ENCODE measurements at places on chromosomes 4 and X. TPM values are rescaled to one million over a fixed set of nuclear protein-coding genes. Genes with fewer than 3 reads are reported as not detected.

GRCh38 chr4:14018191-14018853 is 390.8 kb upstream of the BOD1L1 start:
- DNase-seq: no peak

DNA sequence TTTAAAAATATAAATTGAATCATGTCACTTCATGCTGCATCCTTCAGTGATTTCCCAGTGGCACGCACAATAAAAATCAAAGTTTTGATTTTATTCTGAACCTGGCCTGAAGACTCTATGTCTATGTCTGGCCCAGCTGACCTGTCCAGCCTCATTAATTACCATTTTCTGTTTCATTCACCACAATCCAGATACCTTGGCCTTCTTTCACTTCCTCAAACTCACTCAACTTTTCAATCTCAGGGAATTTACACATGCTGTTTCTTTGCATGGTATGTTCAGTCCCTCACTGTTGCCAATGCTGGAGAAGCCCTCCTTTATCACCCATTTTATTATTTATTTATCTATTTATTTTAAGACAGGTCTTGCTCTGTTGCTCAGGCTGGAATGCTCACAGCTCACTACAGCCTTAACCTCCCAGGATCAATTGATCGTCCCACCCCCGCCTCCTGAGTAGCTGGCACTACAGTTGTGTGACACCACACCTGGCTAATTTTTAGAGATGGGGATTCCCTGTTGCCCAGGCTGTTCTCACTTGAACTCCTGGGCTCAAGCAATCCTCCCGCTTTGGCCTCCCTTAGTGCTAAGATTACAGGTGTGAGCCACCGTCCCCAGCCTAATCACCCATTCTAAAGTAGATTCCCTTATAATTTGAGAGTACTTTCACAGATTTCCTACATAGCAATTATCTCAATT is 43.1 kb downstream of the ZGRF1 start:
- no peak for DNase-seq

DNA sequence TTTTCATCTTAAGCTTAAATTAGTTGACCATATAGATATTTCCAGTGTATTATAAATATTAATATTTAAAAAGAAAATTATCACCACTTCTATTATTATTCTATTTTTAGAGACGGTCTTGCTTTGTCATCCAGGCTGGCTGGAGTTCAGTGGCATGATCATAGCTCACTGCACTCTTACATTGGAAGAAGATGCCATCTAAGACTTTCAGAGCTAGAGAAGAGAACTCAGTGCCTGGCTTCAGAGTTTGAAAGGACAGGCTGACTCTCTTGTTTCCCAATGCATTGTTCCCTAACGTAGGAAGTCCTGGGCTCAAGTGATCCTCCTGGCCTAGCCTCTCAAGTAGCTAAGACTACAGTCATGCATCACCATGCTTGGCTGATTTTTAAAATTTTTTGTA is 75.9 kb downstream of the FIP1L1 start:
- no peak for DNase-seq

DNA sequence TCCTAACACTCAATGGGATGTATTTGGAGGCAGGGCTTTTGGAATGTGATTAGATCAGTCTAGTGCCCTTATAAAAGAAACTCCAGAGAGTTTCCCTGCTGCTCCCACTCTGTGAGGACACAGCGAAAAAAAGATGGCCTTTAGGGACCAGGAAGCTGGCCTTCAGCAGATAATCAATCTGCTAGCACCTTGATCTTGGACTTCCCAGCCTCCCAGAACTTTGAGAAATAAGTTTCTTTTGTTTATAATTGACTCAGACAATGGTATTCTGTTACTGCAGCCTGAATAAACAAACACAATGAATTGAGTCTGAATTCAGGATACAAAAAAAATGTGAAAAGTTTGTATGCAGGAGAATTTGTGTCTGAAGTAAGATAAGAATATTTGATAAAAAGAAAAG is 842.1 kb downstream of the FSTL5 start:
- no peak for DNase-seq

DNA sequence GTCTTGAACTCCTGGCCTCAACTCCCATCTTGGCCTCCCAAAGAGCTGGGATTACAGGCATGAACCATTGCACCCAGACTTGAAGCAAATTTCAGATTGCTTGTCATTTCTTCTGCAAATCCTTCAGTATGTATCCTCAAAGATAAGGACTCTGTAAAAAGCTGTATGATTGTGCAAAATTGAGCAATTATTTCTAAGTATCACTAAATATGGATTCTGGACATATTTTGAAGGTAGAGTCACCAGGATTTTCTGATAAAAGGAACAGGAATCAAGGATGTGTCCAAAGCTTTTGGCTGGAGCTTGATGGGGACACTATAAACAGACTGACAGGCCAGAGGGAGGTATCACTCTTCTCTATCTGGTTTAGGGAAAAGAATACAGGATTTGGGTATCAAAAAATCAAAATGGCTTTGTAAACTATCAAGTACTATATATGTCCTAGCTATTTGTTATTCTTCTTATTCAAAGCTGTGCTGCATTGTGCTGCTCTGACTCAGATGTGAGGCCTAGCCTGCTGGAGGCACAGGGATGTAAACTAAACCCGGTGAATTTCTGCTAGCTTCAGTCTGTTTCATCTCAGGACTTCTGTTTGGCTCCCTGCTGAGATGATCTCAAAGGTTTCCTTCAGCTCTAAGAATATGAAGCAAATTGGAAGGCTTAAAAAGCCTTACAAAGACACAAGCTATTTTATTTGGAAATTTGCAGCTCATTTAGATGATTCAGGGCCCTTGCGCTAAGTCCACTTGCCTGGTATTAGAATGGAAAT is 8.3 kb downstream of the RPS4X start:
- DNase-seq: no peak

DNA sequence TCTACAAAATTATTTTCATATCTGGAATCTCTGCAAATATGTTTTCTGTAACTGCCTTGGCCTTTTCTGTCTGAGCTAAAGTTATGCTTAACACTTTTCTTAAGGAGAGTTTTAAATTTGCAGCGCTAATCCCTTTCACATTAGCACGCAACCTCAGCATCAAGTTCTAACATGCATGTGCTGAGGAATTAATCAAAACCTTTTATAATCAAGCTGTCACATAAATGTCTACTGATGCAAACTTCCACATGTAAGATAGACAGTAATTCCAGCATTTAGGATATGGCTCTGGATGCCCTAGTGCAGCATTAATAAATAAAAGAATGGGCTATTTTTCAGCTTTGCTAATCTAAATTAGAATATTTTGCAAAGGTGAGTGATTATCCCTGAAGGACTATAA is 17.5 kb upstream of the NEIL3 start:
- no peak for DNase-seq

The ARHGAP36 gene
- 0.11 TPM for total RNA-seq

The IL13RA2 gene
- not detected for total RNA-seq

DNA sequence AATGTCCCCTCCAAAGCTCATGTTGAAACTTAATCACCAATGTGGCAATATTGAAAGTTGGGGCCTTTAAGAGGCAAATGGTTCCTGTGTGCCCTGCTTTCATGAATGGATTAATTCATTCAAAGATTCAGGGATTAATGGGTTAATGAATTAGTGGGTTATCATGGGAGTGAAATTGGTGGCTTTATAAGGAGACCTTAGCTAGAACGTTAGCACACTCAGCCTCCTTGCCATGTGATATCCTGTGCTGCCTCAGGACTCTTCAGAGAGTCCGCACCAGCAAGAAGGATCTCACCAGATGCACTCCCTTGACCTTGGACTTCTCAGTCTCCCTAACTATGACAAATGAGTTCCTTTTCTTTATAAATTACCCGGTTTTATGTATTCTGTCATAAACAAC is 2.6 kb upstream of the WDR19 start:
- DNase-seq: no peak

The MRPL1 gene
- total RNA-seq: 39.5 TPM

The NALF2 gene
- total RNA-seq: 85.4 TPM

DNA sequence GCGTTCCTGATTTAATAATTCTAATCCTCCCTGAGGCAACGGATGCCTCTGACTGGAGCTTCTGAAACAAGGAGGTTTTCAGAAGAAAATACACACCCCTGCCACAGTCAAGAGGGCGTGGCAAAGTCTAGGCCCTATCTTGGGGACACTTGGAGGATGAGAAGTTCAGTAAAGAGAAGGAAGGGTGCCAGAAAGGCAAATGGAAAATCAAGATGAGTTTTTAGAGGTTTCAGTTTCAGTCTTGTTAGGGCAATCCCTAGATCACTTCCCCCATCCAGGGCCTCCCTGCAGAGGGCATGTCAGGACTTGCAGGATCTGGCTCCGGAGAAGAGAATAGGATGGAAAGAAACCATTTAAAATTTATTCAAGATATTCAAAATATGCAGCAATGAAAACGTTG is 28.5 kb upstream of the FGF2 start:
- peak; percentile 52 for DNase-seq

- DNase-seq: no peak
Measured at GRCh38 chrX:96841325-96841724, 42.4 kb upstream of the RPA4 start.

GRCh38 chr4:173482330-173482931 is 47.6 kb downstream of the HAND2 start:
- DNase-seq: no peak

The PAGE5 gene
- total RNA-seq: not detected

The VCX3A gene
- total RNA-seq: not detected

- DNase-seq: no peak
Measured at GRCh38 chr4:127188847-127189246, 443.9 kb upstream of the INTU start.

DNA sequence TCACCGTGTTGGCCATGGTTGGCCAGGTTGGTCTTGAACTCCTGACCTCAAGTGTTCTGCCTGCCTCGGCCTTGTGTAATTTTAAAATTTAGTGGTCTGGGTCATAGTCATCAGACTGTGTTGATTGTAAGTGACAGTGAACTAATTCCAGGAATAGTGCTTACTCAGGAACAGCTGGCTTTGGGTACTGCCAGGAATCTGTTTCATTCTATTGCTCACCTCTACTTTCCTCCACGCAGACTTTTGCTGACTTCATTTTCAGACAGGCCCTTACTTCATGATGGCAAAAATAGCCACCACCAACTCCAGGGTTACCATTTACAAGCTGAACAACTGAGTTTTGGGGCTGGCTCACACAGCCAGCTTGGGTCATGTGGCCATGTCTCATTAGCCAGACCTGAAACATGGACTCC is 54.6 kb downstream of the FNIP2 start:
- DNase-seq: no peak

GRCh38 chr4:184190711-184191110 is 27.0 kb downstream of the ENPP6 start:
- no peak for DNase-seq

GRCh38 chr4:75371915-75372314 is 142.3 kb downstream of the RCHY1 start:
- no peak for DNase-seq

The SPANXC gene
- total RNA-seq: not detected

The TMSB15A gene
- 0.82 TPM for total RNA-seq

GRCh38 chr4:139718358-139718757 is 52.7 kb downstream of the MGST2 start:
- no peak for DNase-seq

GRCh38 chrX:132333351-132333750 is 114.1 kb upstream of the RAP2C start:
- DNase-seq: no peak

DNA sequence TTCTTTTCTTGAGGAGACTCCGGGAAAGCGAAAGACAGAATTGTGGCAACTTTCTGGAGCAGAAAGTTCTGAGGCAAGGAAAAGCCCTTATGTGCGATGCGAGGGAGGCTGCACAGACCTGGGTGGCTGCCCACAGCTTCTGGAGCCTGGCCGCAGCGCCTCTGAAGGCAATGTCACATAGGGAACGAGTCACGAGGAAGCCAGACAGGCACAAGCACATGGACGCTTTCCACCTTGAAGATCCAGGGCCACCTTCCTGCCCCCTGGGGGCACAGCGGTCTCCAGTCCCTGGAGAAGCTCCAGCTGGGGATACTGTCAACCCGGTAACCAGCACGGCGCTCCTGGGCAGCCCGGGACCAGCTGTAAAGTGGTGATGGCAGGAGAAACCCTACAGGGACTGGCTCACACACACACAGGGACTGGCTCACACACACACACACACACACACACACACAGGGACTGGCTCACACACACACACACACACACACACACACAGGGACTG is 69.8 kb downstream of the MTNR1A start:
- peak; percentile 38 for DNase-seq

The RTL3 gene
- not detected for total RNA-seq

DNA sequence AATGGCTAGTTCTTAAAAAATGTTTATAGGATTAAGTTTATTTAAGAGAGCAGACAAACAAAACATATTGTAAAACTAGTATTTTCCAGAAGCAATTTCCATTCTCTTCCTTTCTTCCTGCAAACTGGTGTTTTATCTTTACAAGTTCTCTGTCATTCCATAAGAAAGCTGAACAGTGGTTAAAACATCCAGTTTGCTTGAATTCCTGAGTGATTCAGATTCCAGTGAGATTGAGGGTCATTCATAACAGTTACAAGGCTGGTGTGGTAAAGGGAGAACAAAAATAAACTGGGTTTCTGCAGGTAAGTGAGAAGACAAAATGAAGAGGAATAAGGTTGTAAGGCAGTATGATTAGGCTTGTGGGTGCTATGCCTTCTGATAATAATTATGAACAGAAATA is 544.8 kb upstream of the DIPK2B start:
- no peak for DNase-seq

The EXOC1L gene
- total RNA-seq: not detected

- no peak for DNase-seq
Measured at GRCh38 chrX:71171110-71171801, 26.6 kb downstream of the NLGN3 start.

The ALPK1 gene
- total RNA-seq: 7.9 TPM

The TMPRSS11B gene
- total RNA-seq: not detected

The MGARP gene
- 1.8 TPM for total RNA-seq

GRCh38 chr4:153131596-153131995 is 72.6 kb upstream of the TRIM2 start:
- no peak for DNase-seq

The WDFY3 gene
- total RNA-seq: 46.5 TPM

Measured in right cardiac atrium (tissue), 5 donors.